Stimulated activated naive CD4-positive, alpha-beta T cell treated with Interleukin-2 at 50 U/mL for 16 hours (primary cell): ENCODE measurements at places on chromosomes 1 and 21.

- DNase-seq, result no peak
Observed at GRCh38 chr1:208809876-208810275, 565.7 kb upstream of the PLXNA2 start.

GRCh38 chr1:81548918-81549587 lies 251.7 kb upstream of the ADGRL2 start:
- DNase-seq, result no peak

- DNase-seq, result no peak
Observed at GRCh38 chr1:23801338-23801748, 789 bp upstream of the GALE start.

GRCh38 chr1:5748286-5749225 lies 243.7 kb downstream of the NPHP4 start:
- no peak for DNase-seq
